ENCODE measurements at places on chromosomes 2 and 18.
A peak's percentile ranks its signal among the peaks of the same experiment; 100 is the strongest.

DNA sequence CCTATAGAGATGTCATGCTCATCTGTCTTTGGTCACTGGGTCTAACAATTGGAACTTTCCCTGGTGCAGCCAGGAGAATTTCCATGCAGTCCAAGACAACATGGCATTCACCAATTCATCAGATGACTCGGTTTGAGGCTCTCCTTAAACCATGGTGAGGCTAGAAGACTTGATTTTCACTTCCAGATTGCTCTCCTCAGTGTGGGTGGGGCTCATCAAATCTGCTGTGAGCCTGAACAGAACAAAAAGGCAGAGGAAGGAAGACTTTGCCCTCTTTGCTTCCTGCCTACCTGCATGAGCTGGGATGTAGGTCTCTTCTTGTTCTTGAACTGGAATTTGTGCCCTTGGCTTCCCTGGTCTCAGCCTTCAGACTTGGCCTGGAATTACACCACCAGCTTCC is 203.4 kb upstream of the TRIB2 start:
- DNase-seq, result no peak

GRCh38 chr2:33059471-33060156 is 112.9 kb downstream of the LTBP1 start:
- no peak for DNase-seq

DNA sequence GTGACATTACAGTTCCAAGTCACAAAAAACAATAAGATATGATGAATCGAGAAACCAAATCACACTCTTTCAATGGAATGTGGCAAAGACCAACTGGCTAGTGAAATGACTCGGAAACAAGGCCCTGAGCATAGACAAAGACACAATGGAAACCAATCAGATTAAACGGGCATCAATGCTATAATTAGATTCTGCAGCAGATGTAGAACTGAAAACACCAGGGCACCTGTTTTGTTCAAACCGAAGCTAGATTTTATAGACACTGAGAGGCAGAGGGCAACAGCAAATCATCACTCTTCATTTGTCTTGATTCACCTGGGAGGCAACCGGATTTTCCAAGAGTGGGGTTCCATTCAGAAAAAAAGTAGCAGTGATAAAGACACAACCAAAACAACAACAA is 92.8 kb upstream of the BARD1 start:
- DNase-seq, result no peak

GRCh38 chr18:70506511-70506910 is 217.7 kb downstream of the SOCS6 start:
- no peak for DNase-seq

DNA sequence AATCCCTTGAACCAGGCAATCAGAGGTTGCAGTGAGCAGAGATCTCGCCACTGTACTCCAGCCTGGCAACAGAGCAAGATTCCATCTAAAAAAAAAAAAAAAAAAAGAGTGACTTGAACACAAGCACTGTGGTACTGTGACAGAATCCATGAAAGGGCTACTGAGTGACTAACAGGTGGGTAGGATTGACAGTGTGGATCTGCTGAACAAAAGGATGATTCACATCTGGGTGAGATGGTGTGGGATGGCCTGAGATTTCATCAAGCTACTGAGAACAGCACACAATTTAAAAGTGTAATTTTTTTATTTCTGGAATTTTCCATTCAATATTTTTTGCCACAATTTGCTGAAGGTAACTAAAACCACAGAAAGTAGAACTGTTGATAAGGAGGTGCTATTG is 13.3 kb upstream of the SP3 start:
- DNase-seq, result no peak

DNA sequence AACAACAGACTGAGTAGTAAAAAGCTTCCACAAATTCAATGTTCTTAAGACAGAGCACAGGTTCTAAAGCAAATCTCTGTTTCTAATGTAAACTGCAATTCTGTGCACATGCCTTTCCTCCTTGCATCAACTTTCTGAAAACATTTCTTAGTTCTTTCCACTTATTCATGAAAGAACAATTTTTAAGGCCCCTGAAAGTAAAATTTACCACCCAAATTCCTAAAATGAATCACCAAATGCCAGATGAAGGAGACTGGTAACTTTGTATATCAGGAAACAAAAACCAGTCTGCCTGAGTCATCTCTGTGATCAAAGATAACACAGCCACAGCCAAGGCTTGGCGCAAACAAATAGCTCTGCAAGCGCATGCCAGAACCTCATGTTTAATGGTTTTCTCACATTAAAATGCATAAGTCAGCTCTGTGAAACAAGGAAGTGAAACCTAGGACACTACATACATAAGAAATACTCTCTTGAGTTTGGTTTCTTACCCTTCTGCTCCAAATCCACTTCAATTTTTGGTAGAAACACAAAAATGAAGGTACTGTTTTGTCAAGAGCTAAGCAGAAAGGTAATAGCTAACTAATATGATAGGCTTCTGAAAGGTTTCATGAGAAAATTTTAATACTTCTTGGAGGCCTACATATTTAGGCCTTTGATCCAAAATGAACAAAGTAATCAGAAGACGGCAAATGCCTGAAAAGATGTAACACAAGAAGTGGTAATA is 169.4 kb downstream of the THADA start:
- peak; percentile 32 for DNase-seq

DNA sequence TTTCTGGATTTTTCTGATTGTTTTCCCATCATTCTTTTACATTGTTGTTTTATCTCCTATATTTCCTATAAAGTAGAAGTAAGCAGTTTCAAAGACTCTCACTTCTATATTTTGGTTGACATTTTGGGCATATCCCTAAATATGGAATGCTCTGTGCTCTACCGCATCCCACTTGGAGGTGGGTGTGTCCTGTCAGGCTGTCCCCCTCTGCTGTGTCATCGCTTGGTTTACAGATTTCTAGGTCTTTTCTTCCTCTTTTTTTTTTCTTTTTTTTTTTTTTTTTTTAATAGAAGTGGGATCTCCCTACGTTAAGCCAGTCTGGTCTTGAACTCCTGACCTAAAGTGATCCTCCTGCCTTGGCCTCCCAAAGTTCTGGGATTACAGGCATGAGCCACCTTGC is 13.3 kb downstream of the DGKD start:
- DNase-seq, result no peak

GRCh38 chr2:146642066-146642465 is 1202.8 kb upstream of the ACVR2A start:
- no peak for DNase-seq

- DNase-seq, result no peak
These were observed 19.9 kb downstream of the RNF144A start for GRCh38 chr2:6937157-6937556.

DNA sequence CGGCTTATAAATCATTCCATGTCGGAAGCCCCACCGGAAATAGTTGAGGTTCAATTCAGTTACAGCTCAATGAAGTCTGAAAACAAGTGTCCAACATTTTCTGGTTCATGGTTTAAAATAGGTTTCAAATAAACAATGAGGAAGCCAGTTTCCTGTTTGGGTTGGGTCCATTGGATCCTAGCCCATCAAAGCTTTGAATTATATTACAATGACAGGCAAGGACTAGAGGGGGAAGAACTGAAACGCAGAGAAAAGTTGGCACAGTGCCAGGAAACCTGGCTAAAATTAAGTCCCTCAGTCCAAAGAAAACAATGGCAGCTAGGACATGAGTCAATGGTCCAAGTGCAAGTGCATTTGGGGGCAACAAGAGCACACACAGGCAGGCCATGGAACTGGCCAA is 32.0 kb downstream of the SLC14A1 start:
- DNase-seq, result no peak

GRCh38 chr2:158529379-158530259 is 72.9 kb downstream of the PKP4 start:
- no peak for DNase-seq

DNA sequence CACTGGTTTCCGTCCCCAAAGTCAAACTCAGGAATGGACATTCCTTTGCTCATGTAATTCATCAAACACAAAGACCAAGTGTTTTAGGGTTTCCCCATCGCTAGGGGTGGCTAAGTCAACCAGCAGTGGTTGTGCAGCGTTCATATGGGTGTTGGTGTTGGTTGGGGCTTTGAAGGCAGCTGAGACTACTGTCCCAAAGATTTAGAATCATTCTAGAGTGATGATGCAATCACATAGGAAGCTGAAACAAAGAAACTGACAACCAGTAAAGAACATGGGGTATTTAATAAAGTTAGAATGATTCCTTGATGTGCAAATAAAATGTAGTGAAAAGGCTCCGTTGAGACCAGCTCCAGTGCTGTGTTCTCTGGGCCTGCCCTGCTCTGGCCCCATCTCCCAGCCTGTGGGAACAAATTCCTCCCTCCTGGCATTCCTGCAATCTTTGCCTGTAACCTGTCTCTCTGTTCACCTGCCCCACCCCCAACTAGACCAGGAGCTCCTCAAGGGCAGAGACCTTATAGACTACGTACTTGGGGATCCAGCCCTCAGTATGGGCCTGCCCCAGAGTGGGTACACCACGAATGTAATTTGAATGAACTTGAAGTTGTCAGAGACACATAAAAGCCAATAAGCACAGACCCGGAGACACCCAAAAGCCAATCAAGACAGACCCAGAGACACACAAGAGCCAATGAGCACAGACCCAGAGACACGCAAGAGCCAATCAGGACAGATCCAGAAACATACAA is 191.7 kb upstream of the TWIST2 start:
- DNase-seq, result no peak

DNA sequence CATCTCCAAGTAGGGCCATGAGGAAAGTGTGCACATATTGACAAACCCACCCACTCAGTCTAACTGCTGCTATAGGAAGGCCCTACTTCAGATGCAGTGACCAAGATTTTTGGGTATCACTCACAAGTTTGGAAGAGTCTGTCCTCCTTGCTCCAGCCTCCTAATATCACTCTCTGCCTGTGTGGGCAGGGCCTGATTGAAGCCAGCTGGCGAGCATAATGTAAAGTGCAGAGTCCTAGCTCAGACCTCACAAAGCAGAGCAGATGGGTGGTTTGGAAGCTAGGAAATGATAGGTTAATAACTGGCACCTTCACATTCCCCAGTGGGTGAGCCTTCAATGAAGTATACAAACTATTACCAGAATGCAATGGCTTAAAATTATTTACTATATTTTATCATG is 11.2 kb upstream of the SULT1C3 start:
- DNase-seq, result no peak

GRCh38 chr2:64865073-64865830 is 123.9 kb upstream of the SLC1A4 start:
- DNase-seq, result peak; percentile 74

DNA sequence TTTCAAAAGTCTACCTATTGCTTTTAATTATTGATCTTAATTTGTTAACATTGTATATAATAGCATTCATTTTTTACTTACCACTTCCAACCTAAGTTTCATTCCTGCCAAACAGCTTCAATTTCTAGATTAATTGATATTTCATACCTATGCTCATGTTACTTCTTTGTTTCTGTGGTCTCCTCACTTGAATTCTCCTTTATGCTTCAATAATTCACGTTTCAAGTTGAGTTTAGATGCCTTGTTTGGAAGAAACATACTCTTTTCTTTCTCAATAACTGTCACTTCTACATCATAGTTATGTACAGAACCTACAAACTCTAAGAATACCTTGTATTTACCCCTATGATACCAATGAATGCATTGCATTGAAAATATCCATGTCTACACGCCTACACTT is 862.2 kb upstream of the LRATD1 start:
- no peak for DNase-seq

GRCh38 chr2:31234683-31235503 is 941 bp downstream of the EHD3 start:
- no peak for DNase-seq

- no peak for DNase-seq
These were observed 131.9 kb upstream of the NT5C1B start for GRCh38 chr2:18721038-18721922.

DNA sequence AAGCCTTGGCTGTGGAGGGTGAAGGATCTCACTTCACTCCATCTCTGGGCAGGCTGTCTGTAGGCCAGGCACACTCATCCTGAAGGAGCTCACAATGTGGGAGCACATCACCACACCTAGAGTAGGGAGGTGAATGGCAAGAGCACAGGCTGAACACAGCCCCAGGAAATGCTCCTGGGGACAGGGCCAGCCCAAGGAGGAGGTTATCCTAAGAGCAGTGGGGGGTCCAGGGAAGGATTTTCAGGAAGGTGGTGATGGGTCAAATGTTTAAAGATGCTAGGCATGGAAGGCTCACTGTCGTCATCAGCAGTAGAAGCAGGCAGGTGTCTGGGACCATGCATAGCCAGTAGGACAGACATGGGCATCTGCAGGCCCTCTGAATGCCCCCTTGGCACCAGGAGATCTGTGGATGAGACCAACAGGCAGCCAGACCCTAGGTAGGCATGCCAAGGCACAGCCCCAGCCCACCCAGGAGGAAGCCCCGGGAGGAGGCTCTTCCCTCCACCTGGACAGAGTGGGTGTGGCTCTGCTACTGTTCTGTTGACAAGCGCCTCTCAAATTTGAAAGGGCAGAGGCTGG is 91.7 kb upstream of the RAB6C start:
- no peak for DNase-seq

DNA sequence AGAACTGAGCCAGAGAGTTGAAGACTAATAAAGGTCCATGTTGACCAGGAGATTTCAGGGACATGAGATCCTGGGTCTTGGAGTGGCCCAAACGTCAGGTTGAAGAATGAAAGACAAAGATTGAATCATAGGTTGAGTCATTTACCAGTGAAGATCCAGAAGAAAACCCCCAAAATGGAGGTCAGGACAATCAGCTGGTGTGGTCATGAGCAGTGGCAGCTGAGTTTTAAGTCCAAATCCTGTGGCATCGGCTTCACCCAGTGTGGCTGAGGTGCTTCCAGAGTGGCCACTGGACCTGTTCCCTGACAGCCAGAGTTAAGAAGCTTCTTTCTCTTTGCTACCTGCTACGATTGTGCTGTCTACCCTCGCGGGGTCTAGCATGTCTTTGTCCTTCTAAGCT is 234.0 kb downstream of the BCL2 start:
- no peak for DNase-seq

DNA sequence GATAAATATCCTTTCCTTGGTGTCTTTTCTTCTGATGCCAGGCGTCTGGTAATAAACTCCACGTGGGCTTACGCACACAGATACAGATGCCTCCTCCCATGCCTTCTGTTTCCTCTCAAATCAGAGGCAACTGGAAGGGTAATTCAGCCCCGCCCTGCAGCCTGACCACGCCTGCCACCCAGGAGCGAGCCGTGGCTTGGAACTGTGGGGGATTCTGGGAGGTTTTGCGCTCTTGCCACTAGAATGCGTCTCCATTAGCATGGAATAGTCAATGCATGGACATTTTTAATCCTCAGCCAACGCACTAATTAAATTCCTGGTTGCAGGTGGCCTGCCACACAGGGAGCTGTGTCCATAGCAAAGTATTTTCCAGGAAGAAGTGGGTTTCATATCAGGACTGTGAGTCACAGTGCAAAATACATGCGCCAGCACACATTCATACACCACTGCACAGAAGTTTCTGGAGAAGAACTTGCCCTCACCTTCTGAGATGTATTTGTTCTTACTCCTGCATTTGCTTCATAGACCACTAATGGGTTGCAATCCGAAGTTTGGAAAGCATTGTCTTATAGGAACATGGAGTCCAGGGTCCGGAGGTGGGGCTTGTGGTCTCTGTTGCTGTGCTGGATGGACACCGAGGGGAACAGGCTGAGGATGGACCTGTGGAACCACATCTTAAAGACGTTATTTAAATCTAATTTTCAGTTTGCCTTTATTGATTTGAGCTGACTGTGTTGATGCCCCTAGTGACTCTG is 151.4 kb downstream of the LDLRAD4 start:
- no peak for DNase-seq

- DNase-seq, result peak; percentile 71
These were observed 55.4 kb upstream of the GLI2 start for GRCh38 chr2:120680136-120680761.

GRCh38 chr2:15895615-15896469 is 44.5 kb upstream of the MYCN start:
- no peak for DNase-seq
